T-cell (primary cell): ENCODE measurements at places on chromosomes 2 and 18.

- DNase-seq: no peak
- H3K4me3 ChIP-seq: no peak overlapping the region
- H3K27ac ChIP-seq: no peak overlapping the region
These were observed 47.0 kb downstream of the C2orf76 start for GRCh38 chr2:119319593-119319992.

DNA sequence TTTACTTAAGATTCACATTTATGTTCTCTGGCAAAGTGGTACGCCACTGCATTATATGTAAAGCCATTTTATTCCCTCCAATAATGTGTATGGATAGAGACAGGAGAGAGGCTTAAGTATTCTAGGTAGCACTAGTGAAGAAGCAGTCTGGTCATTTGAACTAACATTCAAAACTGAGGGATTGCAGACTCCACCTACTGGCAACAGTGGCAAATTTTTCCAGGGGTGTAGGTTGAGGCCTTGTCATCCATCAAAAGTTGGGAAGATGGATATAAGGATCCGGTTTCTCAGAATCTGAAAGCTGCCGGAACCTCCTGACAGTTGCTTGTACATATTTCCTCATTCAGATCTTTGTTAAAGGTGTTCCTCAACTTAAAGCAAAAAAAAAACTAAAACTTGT is 465.5 kb upstream of the FSHR start:
- H3K36me3 ChIP-seq: no peaks in the 10 kb centered on the region
- no peak for DNase-seq
- H3K27ac ChIP-seq: no peak overlapping the region
- no peaks in the 10 kb centered on the region for H3K4me1 ChIP-seq

DNA sequence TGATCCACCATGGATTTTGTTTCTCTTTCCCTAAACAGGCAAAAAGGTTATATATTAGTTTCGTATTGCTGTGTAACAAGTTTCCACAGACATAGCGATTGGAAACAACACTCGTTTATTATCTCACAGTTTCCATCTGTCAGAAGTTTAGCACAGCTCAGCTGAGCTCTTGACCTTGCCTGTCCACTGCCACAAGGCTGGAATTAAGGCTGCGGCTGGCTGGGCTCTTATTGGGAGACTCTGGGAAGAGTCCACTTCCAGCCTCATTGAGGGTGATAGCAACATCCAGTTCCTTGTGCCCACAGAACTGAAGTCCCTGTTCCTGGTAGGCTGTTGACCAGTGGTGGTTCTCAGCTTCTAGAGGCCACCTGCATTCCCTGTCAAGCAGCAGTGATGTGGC is 120.4 kb downstream of the TPGS2 start:
- no peak for DNase-seq
- H3K36me3 ChIP-seq: no peaks in the 10 kb centered on the region
- H3K4me1 ChIP-seq: no peaks in the 10 kb centered on the region
- no peaks in the 10 kb centered on the region for H3K27me3 ChIP-seq
- no peak overlapping the region for H3K4me3 ChIP-seq

DNA sequence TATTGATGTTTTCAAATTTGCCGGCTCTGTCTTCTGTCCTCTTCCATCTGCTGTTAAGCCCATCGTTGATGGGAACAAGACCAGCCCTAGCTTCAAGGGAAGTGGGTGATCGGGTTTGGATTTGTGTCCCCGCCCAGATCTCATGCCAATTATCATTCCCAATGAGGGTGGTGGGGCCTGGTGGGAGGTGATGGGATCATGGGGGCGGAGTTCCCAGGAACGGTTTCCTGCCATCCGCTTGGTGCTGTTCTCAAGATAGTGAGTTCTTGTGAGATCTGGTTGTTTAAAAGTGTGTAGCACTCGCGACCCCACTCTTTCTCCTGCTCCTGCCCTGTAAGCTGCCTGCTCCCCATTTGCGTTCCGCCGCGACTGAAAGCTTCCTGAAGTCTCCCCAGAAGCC is 9.5 kb downstream of the ASB18 start:
- H3K27ac ChIP-seq: no peak overlapping the region
- no peak overlapping the region for H3K4me3 ChIP-seq
- H3K4me1 ChIP-seq: no peaks in the 10 kb centered on the region

DNA sequence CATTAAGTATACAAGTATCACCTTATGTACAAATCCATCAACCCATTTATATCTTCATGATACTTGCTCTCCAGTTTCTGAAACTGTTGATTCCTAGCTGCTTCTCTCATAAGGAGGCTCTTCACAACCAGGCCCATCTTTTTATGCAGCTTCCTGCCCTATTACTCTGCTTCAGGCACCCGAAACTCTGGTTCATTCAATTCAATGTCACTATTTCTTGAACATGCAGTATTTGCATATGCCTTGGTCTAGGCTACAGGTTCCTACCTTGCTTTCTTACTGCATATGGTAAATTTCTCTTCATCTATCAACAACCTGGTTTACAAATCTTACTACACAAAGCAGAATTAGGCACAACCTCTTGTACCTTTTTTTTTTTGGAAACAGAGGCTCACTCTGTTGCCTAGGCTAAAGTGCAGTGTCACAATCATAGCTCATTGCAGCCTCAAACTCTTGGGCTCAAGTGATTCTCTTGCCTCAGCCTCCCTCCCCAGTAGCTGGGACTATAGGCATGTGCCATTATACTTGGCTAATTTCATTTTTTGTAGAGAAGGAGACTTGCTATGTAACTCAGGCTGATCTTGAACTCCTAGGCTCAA is 2.7 kb upstream of the CDKL4 start:
- H3K27me3 ChIP-seq: no peaks in the 10 kb centered on the region
- no peak for DNase-seq
- no peak overlapping the region for H3K27ac ChIP-seq
- no peaks in the 10 kb centered on the region for H3K36me3 ChIP-seq

- H3K27me3 ChIP-seq: no peaks in the 10 kb centered on the region
- no peak overlapping the region for H3K4me3 ChIP-seq
- H3K36me3 ChIP-seq: no peaks in the 10 kb centered on the region
- no peaks in the 10 kb centered on the region for H3K4me1 ChIP-seq
- no peak overlapping the region for H3K27ac ChIP-seq
- no peak for DNase-seq
These were observed 154.1 kb upstream of the RBBP8 start for GRCh38 chr18:22778996-22779395.

- H3K36me3 ChIP-seq: no peaks in the 10 kb centered on the region
- DNase-seq: no peak
- H3K4me1 ChIP-seq: no peaks in the 10 kb centered on the region
- H3K27me3 ChIP-seq: no peaks in the 10 kb centered on the region
- no peak overlapping the region for H3K4me3 ChIP-seq
- H3K27ac ChIP-seq: no peak overlapping the region
These were observed 238.9 kb downstream of the XIRP2 start for GRCh38 chr2:167127135-167127534.

GRCh38 chr2:113078350-113078839 is 10.6 kb downstream of the IL1F10 start:
- H3K36me3 ChIP-seq: no peaks in the 10 kb centered on the region
- no peak overlapping the region for H3K4me3 ChIP-seq
- no peaks in the 10 kb centered on the region for H3K27me3 ChIP-seq
- DNase-seq: no peak
- H3K27ac ChIP-seq: no peak overlapping the region

- H3K36me3 ChIP-seq: no peaks in the 10 kb centered on the region
- H3K27me3 ChIP-seq: no peaks in the 10 kb centered on the region
- no peak overlapping the region for H3K27ac ChIP-seq
- H3K4me3 ChIP-seq: no peak overlapping the region
- no peaks in the 10 kb centered on the region for H3K4me1 ChIP-seq
These were observed 319.0 kb upstream of the SOX11 start for GRCh38 chr2:5373200-5373599.

GRCh38 chr18:61619783-61620182 is 273.0 kb downstream of the RNF152 start:
- no peak overlapping the region for H3K27ac ChIP-seq
- no peaks in the 10 kb centered on the region for H3K27me3 ChIP-seq
- no peak for DNase-seq
- H3K4me1 ChIP-seq: no peaks in the 10 kb centered on the region
- no peaks in the 10 kb centered on the region for H3K36me3 ChIP-seq

- H3K27me3 ChIP-seq: no peaks in the 10 kb centered on the region
- no peaks in the 10 kb centered on the region for H3K4me1 ChIP-seq
- no peaks in the 10 kb centered on the region for H3K36me3 ChIP-seq
- H3K27ac ChIP-seq: no peak overlapping the region
These were observed 115.2 kb downstream of the GALNT3 start for GRCh38 chr2:165678882-165679281.

DNA sequence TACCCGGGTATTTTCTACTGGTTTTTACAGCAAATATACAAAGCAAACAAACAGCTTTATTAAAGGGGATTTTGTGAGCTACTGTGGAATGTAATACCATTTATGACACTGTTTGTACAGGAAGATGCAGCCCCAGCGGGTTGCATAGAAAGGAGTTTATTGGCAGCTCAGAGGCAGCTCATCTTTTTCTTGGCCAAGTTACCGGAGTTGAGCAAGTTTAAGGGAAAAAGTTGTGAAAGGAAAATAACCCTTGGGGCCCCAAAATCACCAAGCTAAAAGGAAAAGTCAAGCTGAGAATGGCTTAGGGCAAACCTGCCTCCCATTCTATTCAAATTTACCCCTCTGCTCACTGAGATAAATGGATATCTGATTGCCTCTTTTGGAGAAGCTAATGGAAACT is 60.8 kb downstream of the MOB4 start:
- H3K4me3 ChIP-seq: no peak overlapping the region
- H3K27me3 ChIP-seq: no peaks in the 10 kb centered on the region
- DNase-seq: no peak
- H3K4me1 ChIP-seq: no peaks in the 10 kb centered on the region
- no peaks in the 10 kb centered on the region for H3K36me3 ChIP-seq
- no peak overlapping the region for H3K27ac ChIP-seq

DNA sequence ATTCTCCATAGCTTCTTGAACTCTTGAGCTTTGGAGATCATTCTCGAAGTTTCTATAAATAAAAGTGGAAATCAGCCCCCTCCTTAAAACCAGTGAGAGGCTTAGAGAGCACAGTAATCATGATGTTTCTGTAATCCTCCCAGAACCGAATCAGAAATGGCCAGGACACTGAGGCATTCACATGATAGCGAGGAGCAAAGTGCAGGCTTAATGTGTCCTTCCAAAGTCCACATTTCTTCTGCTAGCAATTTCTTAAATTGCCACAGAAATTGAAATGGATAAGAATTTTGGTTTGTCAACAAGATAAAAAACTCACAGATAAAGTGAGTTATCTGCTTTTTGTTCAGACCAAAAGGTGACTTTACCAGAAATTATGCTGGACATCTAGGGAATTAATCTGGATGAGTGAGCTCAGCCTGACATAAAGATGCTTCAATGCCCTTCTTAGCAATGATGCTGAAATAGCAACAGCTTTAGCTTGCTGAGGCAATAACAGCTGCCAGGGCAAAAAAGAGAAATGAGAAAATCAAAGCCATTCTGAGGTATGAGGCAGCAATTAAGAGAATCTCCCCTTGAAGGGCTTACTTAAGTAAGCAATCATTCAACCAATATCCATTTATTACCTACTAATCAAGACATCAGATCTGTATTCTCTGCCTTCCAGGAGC is 82.4 kb upstream of the PHLPP1 start:
- no peaks in the 10 kb centered on the region for H3K4me1 ChIP-seq
- no peak overlapping the region for H3K4me3 ChIP-seq
- no peak overlapping the region for H3K27ac ChIP-seq
- no peaks in the 10 kb centered on the region for H3K36me3 ChIP-seq
- no peak for DNase-seq
- H3K27me3 ChIP-seq: no peaks in the 10 kb centered on the region

GRCh38 chr2:149513461-149513860 is 74.1 kb downstream of the MMADHC start:
- no peaks in the 10 kb centered on the region for H3K36me3 ChIP-seq
- H3K27me3 ChIP-seq: no peaks in the 10 kb centered on the region
- H3K4me1 ChIP-seq: no peaks in the 10 kb centered on the region
- no peak overlapping the region for H3K27ac ChIP-seq
- DNase-seq: no peak

DNA sequence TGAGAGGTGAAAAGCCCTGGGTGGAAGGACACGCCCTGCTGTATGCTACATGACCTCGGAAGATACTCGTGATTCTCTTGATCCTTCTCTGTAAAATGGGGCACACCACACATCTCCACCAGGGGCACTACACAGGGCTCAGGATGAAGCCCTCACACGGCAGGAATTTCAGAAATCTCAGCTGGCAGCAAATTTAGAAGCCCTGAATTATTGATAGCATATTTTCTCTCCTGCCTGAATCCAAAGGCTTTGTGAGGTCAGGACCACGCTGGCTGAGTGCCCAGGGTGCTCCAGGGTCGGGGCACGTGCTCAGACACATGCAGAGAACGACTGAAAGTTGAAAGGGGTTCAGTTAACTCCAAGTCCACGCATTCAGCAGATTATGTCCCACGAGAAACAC is 42.1 kb upstream of the GALR1 start:
- no peaks in the 10 kb centered on the region for H3K27me3 ChIP-seq
- no peak overlapping the region for H3K27ac ChIP-seq
- no peaks in the 10 kb centered on the region for H3K36me3 ChIP-seq
- no peak overlapping the region for H3K4me3 ChIP-seq
- DNase-seq: peak; percentile 49

DNA sequence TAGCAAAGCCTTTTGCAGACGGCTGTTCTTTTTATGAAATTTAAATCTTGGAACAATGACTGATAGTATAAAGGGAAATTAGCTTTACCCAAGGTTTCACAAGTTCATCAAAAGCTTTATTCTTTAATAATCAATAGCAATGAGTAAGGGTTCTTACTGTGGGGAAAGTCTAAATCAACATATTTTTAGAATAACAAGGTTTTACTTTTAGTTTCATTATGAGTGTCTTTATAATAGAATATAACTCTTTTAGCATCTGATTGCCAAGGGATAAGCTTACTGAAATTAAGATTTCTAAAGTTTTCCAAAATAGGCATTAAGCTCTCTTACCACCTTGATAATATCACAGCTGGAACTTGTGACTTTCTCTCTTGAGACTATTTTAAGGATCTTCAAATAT is 1489.7 kb downstream of the LRP1B start:
- no peaks in the 10 kb centered on the region for H3K36me3 ChIP-seq
- no peak for DNase-seq
- no peaks in the 10 kb centered on the region for H3K4me1 ChIP-seq
- no peak overlapping the region for H3K27ac ChIP-seq
- no peak overlapping the region for H3K4me3 ChIP-seq

GRCh38 chr18:59032308-59032707 is 107.4 kb upstream of the SEC11C start:
- H3K4me1 ChIP-seq: no peaks in the 10 kb centered on the region
- no peak for DNase-seq
- no peak overlapping the region for H3K4me3 ChIP-seq
- no peak overlapping the region for H3K27ac ChIP-seq
- no peaks in the 10 kb centered on the region for H3K27me3 ChIP-seq

GRCh38 chr2:118372886-118373830 is 284.9 kb downstream of the INSIG2 start:
- H3K27me3 ChIP-seq: peaks cover 2% of the 10 kb centered on the region
- no peak overlapping the region for H3K4me3 ChIP-seq
- no peak for DNase-seq
- no peak overlapping the region for H3K27ac ChIP-seq
- H3K4me1 ChIP-seq: no peaks in the 10 kb centered on the region
- H3K36me3 ChIP-seq: no peaks in the 10 kb centered on the region

GRCh38 chr2:192499476-192499875 is 304.7 kb upstream of the TMEFF2 start:
- no peaks in the 10 kb centered on the region for H3K36me3 ChIP-seq
- H3K4me1 ChIP-seq: no peaks in the 10 kb centered on the region
- no peak overlapping the region for H3K27ac ChIP-seq
- H3K27me3 ChIP-seq: no peaks in the 10 kb centered on the region
- DNase-seq: no peak
- H3K4me3 ChIP-seq: no peak overlapping the region

- no peaks in the 10 kb centered on the region for H3K36me3 ChIP-seq
- H3K4me3 ChIP-seq: no peak overlapping the region
- H3K27me3 ChIP-seq: peaks cover 57% of the 10 kb centered on the region
- no peaks in the 10 kb centered on the region for H3K4me1 ChIP-seq
These were observed 1.6 kb downstream of the SH3BP4 start for GRCh38 chr2:234953116-234954031.
